ENCODE measurements at places on chromosomes 2 and 18. TPM values are rescaled to one million over a fixed set of nuclear protein-coding genes. Genes with fewer than 3 reads are reported as not detected.

- no peaks in the 10 kb centered on the region for H3K27me3 ChIP-seq
- H3K36me3 ChIP-seq: no peaks in the 10 kb centered on the region
- DNase-seq: no peak
- no peak overlapping the region for H3K4me3 ChIP-seq
- no peak overlapping the region for H3K27ac ChIP-seq
- peaks cover 9% of the 10 kb centered on the region for H3K4me1 ChIP-seq
Observed at GRCh38 chr2:120761911-120762310, 26.2 kb downstream of the GLI2 start.

- peaks cover 5% of the 10 kb centered on the region for H3K27me3 ChIP-seq
- H3K36me3 ChIP-seq: no peaks in the 10 kb centered on the region
- H3K27ac ChIP-seq: no peak overlapping the region
- no peak for DNase-seq
- H3K4me1 ChIP-seq: no peaks in the 10 kb centered on the region
Observed at GRCh38 chr2:114005110-114005783, 115.4 kb downstream of the ACTR3 start.

ACKR3 gene
- 0.31 TPM for total RNA-seq

GRCh38 chr2:222671259-222672067 is at the start of gene MOGAT1:
Gene MOGAT1, plus strand, starts transcription at chr2:222671658. Its CDS starts 128 bp downstream, at chr2:222671786.
- no peak within 1 kb of the TSS for H3K27ac ChIP-seq
- no peaks in the 10 kb centered on the region for H3K36me3 ChIP-seq
- peak within 1 kb of the TSS; percentile 47 for H3K4me3 ChIP-seq
- no peaks in the 10 kb centered on the region for H3K4me1 ChIP-seq
- peaks cover 24% of the 10 kb centered on the region for H3K27me3 ChIP-seq
- DNase-seq: no peak

DNA sequence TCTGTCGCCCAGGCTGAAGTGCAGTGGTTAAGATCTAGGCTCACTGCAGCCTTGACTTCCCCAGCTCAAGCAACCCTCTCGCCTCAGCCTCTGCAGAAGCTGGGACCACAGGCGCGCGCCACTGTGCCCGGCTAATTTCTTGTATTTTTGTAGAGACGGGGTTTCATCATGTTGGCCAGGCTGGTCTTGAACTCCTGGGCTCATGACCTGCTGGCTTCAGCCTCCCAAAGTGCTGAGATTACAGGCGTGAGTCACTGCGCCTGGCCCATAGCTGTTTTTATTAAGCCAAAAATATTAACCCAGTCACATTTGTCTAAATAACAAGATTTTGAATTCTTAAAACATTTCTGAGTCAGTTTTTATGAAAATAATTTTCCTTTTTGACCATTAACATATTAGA is 6.3 kb upstream of the SFT2D3 start:
- no peak overlapping the region for H3K4me3 ChIP-seq
- H3K27ac ChIP-seq: no peak overlapping the region
- DNase-seq: no peak
- H3K4me1 ChIP-seq: no peaks in the 10 kb centered on the region
- H3K36me3 ChIP-seq: no peaks in the 10 kb centered on the region
- no peaks in the 10 kb centered on the region for H3K27me3 ChIP-seq

DNA sequence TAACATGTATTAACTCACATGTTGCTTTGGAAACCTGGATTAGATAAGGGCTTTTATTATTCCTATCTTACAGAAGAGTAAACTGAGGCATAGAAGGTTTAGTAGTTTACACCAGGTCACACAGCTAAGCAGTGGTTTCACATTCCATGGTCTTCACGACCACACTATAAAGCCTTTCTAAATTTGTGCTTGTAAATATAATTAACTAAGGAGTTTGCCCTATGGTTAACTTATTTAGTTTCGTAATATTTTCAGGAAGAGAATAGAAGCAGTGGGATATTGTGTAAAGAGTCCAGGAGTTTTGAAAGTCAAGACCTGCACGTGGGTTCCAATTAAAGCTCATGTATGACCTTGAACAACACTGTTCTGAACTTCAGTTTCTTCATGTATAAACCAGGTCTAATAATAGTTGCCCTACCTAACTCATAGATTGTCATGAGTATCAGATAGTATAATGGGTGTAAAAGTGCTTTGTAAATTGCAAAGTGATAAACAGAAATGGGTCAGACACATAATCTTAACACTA is 19.5 kb upstream of the SOS1 start:
- H3K36me3 ChIP-seq: no peaks in the 10 kb centered on the region
- no peak overlapping the region for H3K4me3 ChIP-seq
- H3K27me3 ChIP-seq: no peaks in the 10 kb centered on the region
- no peak overlapping the region for H3K27ac ChIP-seq
- no peak for DNase-seq

DNA sequence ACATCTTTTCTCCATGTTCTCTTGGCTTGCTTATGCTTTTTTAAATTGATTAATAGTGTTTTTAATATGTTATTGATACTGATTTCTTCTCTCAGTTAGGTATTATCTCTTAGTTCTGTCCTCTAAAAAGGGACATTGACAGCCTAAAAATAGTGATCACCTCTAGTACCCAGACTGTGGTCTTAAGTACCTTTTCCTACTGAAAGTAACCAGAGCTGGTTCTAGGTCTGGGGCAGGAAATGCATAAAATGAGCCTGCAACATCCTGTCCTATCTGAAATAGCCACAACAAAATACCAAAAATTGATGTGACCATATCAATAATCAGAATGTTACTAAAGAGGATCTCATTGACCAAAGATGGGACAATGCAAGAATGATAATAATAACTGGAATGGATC is 113.3 kb downstream of the DNAH6 start:
- no peak for DNase-seq
- no peaks in the 10 kb centered on the region for H3K36me3 ChIP-seq
- no peak overlapping the region for H3K4me3 ChIP-seq
- no peak overlapping the region for H3K27ac ChIP-seq
- peaks cover 12% of the 10 kb centered on the region for H3K27me3 ChIP-seq
- no peaks in the 10 kb centered on the region for H3K4me1 ChIP-seq

- H3K27ac ChIP-seq: no peak overlapping the region
- DNase-seq: no peak
- H3K4me1 ChIP-seq: no peaks in the 10 kb centered on the region
Observed at GRCh38 chr2:236215196-236215595, 47.0 kb upstream of the GBX2 start.

THUMPD2 gene
- total RNA-seq: 14.1 TPM

DNA sequence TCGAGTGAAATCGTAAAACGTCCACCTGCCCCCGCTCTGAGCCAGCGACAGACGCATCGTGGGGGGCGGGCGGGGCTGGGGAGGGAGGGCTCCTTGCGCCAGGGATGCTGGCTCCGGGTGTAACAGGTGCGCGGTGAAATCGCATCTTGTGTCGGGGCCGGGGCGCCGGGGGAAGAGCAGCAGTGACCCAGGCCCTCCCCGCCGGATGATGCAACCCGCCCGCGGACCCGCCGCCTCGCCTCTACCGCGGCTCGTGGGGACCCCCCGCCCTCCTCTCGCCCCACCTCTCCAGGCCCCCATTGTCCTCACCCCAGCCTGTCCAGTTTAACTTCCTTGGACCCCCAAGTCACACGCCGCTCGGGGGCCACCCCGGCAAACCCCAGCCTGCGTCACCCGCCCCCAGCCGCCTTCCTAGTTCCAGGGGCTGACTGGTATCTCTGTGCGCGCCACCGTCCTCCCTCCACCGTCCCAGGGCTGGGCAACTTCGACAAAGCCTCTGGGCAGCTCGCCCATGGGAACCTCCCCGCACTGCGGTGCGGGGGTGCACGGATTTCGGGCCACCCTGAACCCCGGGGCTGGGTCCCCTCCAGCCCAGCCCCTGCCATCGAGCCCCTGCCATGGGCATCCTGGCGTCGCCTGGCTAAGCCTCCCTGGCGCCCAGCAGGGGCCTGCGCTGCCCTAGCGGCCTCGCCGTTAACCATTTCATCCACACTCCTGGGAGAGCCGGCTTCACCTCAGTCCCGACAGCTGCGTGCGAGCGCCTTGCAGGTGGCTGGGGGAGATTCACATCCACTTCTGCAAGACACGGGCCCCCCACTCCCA is 799 bp upstream of the KIF1A start:
- peak overlapping the region; percentile 86 for H3K4me3 ChIP-seq
- peaks cover 19% of the 10 kb centered on the region for H3K27me3 ChIP-seq
- H3K4me1 ChIP-seq: peaks cover 16% of the 10 kb centered on the region
- no peaks in the 10 kb centered on the region for H3K36me3 ChIP-seq
- DNase-seq: peak; percentile 61
- H3K27ac ChIP-seq: peak overlapping the region; percentile 82

DNA sequence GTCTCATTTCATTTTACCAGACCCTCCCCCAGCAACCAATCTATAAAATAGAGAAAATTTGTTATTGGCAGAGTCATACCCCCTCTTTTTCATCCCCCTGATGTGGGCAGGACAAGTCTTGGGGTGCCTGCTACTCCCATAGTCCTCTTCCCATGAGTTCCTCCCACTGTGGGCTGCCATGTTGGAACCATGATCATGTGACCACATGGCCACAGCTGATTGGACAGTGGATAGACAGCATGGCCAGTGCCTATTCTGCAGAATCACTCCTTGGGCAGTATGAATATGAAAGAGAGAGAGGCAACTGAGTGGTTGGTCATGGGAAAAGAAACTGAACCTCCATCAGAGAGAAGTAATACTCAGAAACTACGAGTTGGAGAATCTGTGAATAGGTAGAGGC is 84.9 kb downstream of the PDCL3 start:
- no peak overlapping the region for H3K27ac ChIP-seq
- H3K36me3 ChIP-seq: no peaks in the 10 kb centered on the region
- no peak for DNase-seq
- no peaks in the 10 kb centered on the region for H3K27me3 ChIP-seq

- H3K4me3 ChIP-seq: no peak overlapping the region
- no peak overlapping the region for H3K27ac ChIP-seq
- no peaks in the 10 kb centered on the region for H3K36me3 ChIP-seq
- no peaks in the 10 kb centered on the region for H3K4me1 ChIP-seq
- no peaks in the 10 kb centered on the region for H3K27me3 ChIP-seq
Observed at GRCh38 chr2:227653419-227653818, 13.2 kb upstream of the SCYGR5 start.

TSPYL6 gene
- total RNA-seq: not detected

- no peak for DNase-seq
- H3K4me3 ChIP-seq: no peak overlapping the region
- H3K27ac ChIP-seq: no peak overlapping the region
Observed at GRCh38 chr18:618618-619017, 21.8 kb downstream of the CLUL1 start.

GRCh38 chr2:133982256-133982655 is 271.6 kb upstream of the MGAT5 start:
- peaks cover 12% of the 10 kb centered on the region for H3K27me3 ChIP-seq
- H3K36me3 ChIP-seq: no peaks in the 10 kb centered on the region
- no peak overlapping the region for H3K4me3 ChIP-seq
- no peak overlapping the region for H3K27ac ChIP-seq
- H3K4me1 ChIP-seq: no peaks in the 10 kb centered on the region
